Anterior cingulate cortex (tissue), 58 donors: ENCODE measurements at places on chromosomes 2 and 18.

DNA sequence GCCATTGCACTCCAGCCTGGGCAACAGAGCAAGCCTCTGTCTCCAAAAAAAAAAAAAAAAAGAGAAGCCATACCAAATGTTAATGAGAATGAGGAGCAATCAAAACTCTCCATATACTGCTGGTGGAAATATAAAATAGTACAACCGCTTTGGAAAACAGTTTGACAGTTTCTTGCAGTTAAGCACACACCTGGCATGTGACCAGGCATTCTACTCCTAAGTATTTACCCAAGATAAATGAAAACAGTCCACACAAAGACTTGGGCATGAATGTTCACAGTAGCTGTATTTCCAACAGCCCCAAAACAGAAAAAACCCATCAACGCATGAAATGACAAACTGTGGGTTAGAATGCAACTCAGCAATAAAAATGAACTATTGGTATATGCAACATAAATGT is 76.0 kb upstream of the ST8SIA5 start:
- no peak for DNase-seq

DNA sequence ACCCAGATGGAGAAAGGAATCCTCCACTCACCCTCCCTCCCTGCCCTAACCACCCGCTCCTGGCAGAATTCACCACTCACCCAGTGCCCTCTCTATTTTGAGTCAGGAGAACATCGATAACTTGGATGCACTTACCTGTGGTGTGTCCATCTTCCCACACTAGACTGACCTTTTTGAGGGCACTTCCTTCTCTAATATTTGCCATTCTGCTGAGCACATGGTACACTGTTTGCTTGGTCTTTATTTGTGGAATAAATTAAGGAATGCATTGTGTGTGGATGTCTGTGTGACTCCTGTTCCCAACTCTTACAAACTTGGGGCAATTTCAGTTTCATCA is 133.7 kb downstream of the ACKR3 start:
- DNase-seq = no peak

- no peak for DNase-seq
These were observed 15.6 kb downstream of the PHLPP1 start for GRCh38 chr18:62730941-62731340.

- no peak for DNase-seq
These were observed 103.0 kb upstream of the FBXO11 start for GRCh38 chr2:48009256-48009655.

DNA sequence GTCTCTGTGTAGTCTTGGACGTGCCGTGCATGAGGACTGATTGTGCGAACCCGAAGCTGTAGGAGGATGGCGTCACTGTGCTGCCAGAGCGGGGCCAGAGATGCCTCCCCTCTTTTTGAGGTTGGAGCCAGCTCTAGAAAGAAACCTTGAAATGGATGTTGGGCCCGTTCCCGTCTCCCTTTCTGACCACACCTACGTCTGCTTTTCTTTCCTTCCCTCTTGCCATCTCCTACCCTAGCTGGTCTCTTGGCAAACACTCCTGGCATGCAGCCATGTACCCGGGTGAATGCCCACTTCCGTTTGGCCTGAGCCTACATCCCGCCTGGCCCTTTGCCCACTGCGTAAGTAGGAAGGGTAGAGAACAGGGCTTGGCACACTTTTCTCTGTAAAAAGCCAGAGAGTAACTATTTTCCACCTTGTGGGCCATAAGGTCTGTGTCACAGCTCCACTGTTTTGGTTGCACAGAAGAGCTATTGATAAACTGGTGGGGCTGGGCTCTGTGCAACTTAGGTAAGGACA is 37.4 kb downstream of the SH3BP4 start:
- DNase-seq = peak; percentile 57

GRCh38 chr18:468955-469790 is 31.3 kb downstream of the COLEC12 start:
- no peak for DNase-seq

DNA sequence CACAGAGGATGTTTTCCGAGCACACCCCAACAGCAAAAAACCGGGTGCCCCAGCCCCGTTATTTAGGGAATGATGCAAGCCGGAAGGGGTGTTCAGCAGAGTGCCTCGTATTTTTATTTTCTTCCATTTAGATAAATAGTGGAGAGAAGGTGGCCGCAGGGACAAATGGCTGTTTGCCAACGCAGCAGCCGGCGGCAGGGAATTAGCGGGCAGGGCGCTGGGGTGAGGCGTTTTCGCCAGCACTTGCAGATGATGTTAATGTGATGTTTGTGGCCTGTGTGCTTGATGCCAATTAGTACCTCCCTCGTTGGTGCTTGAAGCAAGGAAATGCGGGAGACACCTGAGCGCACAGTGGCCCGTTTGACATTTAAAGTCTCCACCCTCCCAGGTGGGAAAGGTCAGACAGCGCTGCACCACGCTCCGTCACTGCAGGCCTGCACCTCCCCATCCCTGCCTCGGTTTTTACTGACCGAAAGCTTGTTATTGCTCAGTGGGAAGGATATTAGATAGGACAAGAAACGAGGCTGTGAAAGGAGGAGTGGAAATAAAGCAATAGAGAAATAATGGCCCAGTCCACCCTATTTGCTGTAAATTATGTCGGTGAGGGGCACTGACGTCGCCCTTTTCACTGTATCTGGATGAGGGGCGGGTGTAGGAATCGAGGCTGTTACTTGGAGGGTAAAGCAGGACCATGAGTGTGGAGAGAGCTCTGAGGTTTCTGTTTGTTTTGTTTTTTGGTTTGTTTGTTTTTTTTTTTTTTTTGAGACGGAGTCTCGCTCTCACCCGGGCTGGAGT is 39.1 kb downstream of the NFATC1 start:
- DNase-seq = no peak

GRCh38 chr2:237623428-237624403 is 3.7 kb upstream of the LRRFIP1 start:
- no peak for DNase-seq

DNA sequence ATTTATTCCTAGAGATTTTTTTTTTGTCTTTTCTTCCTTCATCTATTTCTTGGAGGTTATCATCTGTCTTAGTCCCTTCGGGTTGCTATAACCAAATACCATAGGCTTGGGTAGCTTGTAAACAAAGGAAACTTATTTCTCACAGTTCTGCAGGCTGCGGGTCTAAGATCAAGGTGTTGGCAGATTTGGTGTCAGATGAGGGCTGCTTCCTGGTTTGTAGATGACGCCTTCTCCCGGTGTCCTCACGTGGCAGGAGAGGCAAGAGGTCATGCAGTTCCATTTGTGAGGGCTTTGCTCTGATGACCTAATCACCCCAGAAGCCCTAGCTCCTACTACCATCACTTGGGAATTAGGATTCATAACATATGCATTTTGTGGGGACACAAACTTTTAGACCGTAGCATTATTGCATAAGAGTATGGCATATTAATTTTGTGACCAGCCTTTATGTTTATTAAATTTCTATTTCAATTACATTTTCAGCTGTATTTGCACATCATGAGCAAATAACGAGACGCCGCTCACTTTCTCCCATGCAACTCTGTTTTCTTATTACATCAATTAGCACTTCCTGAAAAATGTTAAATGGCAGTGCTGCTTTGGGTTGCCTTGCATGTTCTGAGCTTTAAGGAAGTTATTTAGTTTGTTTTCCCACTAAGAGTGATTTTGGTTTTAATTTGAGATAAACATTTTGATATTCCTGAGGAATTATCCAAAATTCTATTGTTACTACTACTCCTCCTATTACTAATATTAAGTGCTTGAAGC is 246.4 kb upstream of the HDAC4 start:
- DNase-seq = no peak

DNA sequence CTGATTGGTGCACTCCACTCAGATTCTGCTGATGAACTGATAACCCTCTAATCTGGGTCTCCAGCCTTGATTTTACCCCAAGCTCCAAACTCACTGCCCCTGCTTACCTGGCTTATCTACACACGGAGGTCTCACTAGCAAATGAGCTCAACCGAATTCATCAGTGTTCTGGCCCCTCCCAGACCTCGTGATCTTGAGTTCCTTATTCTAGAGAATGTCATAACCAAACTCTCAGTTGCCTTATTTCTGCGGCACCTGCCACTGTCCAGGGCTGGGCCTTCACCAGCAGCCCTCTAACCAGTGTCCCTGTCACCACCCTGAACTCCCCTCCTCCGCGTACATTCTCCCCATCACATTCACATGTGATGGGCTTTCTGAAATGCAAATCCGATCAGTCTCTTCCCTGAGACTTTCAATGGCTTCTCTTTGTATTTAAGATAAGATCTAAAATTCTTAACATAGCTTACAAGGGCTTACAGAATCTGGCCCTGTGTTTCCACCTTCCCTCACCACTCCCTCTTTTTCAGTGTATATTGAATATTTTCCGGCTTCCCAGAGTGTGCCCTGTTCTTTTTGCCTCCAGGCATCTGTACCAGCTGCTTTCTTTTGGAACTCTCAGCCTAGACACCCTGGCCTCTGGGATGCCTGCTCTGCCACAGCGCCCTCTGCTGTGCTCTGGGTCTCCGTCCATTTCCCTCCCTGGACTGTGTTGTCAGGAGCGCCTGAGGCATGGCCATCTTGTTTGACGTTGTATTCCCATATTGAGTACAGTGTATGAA is 31.1 kb downstream of the NAB1 start:
- peak; percentile 45 for DNase-seq

GRCh38 chr2:69616755-69617154 is 26.8 kb downstream of the AAK1 start:
- DNase-seq = no peak

DNA sequence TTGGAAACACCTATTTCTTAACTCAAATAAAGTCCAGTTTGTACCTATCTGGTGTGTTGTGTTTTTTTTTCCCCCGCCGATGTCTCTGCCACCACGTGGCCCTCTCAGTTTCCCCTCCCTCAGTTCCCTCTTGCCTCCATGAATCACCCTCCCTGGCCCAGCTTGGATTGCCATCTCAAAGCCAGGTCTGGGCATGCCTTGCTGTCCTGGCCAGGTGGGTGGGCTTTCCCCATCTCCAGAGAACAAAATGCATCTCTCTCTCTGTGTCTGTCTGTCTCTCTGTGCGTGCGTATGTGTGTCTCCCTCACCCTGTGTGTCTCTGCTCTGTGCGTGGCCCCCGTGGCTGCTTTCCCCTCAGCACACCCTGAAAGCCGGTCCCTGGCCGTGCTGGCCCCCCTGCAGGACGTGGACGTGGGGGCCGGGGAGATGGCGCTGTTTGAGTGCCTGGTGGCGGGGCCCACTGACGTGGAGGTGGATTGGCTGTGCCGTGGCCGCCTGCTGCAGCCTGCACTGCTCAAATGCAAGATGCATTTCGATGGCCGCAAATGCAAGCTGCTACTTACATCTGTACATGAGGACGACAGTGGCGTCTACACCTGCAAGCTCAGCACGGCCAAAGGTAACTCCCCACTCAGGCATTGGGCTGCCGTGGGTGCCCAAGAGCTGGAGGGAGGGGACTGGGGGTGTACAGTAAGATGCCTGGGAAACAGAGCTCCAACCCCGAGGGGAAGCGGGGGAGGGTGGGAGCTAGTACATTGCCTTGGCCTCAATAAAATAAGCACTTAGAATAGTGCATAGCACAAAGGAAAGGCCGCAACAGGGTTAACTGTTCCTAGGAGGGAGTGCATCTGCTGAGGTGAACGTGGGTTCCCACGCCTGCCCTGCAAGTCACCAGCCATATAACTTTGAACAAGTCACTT is 31.6 kb upstream of the GMPPA start:
- no peak for DNase-seq

DNA sequence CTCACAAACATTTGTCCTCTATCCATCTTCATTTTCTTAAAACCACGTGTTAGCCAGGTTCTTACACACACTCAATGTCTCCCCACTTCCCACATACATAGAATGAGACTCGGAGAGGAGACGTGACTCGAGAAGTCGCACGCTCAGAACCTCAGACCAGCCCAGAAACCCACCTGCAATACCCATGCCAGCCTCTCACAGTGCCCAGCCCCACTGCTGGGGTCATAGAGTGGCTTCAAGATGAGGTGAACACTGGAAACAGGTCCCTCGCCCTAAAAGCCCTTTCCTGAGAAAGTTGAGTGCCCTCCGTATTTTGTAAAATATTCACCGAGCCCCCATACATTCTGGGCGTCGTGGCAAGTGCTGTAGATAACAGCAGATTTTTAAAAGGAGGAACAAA is 487.4 kb downstream of the EIPR1 start:
- DNase-seq = no peak

GRCh38 chr2:47404356-47404755 is 1.4 kb downstream of the MSH2 start:
- no peak for DNase-seq

DNA sequence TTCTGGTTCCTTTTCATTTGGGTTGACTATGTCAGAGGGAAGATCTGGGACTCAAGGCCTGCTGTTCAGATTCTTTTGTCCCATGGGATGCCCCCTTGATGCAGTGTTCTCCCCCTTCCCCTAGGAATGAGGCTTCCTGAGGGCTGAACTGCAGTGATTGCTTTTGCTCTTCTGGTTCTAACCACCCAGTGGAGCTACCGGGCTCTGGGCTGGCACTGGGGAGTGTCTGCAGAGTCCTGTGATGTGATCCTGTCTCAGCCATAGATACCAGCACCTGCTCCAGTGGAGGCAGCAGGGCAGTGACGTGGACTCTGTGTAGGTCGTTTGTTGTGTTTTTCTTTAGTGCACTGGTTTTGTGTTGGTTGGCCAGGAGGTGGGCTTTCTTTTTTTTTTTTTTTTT is 32.1 kb upstream of the RHOB start:
- no peak for DNase-seq

- no peak for DNase-seq
These were observed 60.1 kb upstream of the IL1RL1 start for GRCh38 chr2:102251042-102251848.

DNA sequence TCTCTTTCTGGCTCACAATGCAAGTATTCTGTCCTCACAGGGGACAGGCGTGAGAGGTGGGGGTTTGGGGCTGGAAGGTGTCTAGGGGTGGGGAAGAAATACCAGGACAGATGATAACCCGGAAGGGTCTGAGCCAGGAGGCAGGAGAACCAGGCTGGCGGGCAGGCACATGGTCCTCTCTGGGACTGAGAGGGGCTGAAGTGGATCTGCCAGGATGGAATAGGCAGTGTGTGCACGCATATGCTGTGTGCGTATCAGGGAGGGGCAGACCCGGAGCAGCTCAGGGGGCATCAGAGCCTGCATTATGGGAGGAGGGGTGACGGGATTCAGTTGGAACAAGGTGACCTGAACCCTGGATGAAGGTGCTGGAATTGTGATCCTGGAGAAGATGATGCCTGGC is 157.3 kb downstream of the DYSF start:
- DNase-seq = no peak

- DNase-seq = no peak
These were observed 66.5 kb downstream of the VWC2L start for GRCh38 chr2:214477305-214477704.

GRCh38 chr2:112542984-112543661 is 858 bp downstream of the POLR1B start:
- no peak for DNase-seq
